Activated CD4-positive, alpha-beta T cell treated with anti-CD3 and anti-CD28 coated beads for 4 hours (primary cell): ENCODE measurements at places on chromosomes 12 and 14.

- no peak for DNase-seq
These were observed 159.4 kb downstream of the EPS8 start for GRCh38 chr12:15629761-15630160.

DNA sequence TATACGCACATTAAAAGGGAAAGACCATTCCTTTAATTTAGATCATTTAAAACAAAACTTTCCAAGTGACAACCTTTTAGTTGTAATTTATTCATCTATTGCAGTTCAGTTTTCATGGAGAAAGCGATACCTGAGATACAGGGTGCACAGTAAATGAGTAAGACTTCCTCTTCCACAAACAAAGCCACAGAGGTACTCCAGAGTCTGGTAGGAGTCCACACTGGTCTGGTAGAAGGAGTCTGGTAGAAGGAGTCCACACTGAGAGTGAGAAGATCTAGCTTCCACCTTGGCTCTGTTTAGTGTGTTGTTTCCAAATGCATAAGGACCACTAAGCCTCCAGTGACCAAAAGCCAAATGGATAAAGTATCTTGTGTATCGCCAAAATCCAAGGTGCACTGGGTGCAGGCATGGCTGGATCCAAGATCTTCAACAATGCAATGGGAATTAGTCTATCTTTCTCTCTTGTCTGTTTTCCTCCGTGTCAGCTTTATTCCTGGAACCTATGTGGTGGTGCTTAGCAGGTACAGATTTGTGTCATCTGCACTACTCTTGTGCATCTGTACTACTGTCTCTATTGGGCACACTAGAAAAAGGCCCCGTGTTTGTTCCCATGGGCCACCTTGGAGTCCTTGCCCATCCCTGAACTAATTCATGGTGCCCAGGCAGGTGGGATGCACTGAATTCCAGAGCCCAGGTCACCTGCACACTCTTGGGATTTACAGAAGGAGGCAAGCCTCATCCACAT lies 331.1 kb downstream of the BCL11B start:
- DNase-seq: no peak

GRCh38 chr12:108193917-108194316 lies 64.8 kb downstream of the WSCD2 start:
- DNase-seq: peak; percentile 5

DNA sequence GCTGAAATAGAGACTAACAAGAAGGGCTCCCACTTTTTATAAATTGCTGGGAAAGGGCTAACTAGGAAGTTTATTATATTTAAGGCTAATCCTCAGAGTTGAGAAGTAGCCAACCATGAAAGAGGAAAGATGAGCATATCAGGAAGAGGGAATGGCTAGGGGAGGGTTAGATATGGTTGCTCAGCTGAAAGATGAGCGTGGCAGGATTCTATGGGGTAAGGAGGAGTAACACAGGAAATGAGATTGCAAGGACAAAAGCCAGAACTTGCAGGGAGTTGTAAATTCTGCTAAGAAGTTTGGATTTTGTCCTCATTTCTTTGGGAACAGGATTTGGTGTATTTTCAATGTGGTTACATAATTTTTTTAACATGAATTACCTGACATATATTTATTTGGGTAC lies 127.4 kb upstream of the ATP2B1 start:
- no peak for DNase-seq

DNA sequence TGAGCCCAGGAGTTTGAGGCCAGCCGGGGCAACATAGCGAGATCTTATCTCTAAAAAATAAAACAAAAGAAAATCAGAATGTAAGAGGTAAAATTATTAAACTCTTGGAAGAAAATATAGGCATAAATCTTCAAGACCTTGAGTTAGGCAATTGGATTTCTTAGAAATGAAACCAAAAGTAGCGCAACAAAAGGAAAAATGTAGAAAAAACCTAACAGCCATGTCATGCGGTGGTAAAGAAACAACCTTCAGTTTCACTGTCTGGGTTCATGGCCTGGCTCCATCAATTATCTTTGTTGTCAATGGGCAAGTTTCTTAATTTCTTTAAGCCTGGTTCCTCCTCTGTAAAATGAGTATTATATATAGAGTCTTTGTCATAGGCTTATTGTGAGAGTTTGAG lies 5.6 kb upstream of the GCH1 start:
- no peak for DNase-seq

DNA sequence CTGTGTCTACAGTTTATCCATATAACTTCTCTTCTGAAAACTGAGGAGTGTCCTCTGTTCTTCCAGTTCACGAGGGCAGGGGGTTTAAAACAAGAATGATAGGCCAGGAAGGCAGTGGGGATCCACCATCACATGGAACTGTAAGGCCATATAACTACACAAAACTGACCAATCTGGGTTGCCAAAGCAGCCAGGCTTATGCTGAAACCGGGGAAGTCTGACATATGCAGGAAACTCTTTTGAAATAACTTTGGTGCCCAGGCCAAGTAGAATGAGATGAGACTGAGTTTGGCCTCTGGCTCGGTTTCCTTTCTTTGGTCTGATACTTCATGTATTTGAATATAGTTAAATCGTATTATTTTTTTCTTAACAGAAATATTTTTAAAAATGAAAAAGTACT lies 18.0 kb upstream of the ATF1 start:
- DNase-seq: no peak
